Hypothalamus (tissue), 51 donors: ENCODE measurements at places on chromosomes 3 and 15.
A peak's percentile ranks its signal among the peaks of the same experiment; 100 is the strongest.

DNA sequence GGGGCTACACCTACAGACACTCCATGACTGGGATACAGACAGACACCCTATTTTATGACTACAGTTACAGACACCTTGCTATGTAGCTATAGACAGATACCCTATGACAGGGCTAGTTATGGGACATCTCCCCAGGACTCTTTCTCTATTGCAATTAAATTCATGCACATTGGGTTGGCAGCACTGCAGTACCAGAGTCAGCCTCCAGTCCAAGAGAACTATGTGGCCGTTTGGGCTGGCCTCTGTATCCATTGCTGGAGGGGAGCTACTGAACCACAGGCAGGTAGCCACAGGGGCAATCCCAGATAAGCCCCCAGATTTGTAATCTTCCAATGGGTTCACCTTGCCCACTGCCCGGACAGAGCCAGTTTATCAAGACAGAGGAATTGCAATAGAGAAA is 108.4 kb upstream of the SPATA16 start:
- no peak for DNase-seq

DNA sequence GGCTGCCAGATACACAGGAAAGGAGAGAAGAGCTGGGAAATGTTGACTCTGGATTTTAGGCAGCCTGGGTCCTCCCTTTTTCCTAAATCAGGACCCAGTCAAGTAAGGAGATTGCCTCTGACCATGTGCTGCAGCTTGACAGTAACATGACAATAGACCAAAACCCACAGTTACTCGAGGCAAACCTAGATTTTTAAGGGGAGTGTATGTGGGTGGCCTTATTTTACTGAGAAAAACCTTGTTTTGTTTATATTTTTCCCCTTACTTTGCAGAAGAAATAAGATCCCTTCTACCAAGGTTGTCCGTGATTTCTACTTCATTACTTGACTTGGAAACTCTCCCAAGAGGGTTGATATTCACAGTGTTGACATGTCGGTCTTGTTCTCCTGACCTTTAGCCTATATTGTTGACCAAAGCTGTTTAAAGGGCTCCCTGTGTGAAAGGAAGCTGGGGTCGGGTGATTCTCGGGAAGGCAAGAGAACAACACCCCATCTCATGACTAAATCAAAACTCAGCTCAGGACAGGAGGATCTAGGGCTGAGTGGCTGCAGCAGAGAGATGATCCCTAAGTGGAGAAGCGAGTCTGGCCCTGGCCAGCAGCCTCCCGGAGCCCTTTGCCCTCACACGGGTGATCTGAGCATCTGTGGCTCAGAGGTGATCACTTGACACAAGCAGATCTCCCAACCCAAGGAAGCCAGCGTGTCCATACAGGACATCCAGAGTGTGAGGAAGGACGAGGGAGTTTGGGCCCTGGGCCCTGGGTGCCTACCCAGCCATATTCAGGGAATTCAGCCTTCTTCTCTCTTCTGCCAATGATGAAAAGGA is 31.0 kb upstream of the SLCO2A1 start:
- no peak for DNase-seq

DNA sequence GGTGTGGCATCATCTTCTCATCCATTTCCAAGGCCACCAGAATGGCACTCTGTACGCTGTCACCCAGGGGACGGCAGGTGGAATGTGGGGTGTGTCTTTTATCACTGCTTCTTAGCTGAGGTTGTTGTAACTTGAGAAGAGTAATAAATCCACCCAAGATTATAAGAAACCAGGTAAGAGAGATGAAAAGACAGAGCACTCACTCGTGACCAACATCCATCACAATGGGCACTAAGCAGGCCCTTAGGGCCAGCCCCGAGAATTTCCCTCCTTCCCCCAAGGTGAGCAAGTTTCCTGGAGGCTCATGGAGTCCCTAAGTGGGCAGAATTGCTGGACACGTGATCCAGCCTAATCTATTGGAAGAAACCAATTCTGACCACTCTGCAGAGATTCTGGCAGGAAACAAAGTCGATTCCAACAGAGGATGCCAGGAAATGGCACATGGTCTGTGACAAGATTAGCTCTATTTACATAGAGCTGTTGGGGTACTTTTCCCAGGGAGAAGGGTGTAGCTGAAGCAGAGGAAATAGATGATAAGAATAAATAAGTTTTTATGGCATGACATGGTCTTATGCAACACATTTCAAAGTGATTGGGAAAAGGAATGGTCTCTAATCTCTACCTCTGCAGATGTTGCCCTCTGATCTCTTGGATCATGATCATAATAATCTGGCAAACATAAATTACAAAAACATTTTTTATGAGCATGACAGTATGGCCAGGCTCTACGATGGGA is 22.5 kb downstream of the SLC6A20 start:
- DNase-seq, result no peak

GRCh38 chr15:71350622-71351378 is 235.5 kb downstream of the THSD4 start:
- DNase-seq, result no peak

DNA sequence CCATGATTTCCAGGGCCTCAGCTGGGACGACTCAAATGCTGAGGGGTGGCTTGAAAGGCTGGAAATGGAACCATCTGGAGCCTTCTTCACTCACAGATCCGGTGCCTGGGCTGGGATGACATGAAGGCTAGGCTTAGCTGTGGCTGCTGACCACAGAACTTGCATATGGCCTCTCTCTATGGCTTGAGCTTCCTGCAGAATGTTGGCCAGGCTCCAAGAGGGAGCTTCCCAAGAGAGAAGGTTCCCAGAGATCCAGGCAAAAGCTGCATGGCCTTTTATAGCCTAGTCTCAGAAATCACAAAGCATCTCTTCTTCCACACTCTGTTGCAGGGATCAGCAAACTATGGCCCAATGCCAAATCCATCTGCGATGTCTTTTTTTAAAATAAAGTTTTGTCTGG is 44.8 kb downstream of the GATM start:
- DNase-seq, result no peak

DNA sequence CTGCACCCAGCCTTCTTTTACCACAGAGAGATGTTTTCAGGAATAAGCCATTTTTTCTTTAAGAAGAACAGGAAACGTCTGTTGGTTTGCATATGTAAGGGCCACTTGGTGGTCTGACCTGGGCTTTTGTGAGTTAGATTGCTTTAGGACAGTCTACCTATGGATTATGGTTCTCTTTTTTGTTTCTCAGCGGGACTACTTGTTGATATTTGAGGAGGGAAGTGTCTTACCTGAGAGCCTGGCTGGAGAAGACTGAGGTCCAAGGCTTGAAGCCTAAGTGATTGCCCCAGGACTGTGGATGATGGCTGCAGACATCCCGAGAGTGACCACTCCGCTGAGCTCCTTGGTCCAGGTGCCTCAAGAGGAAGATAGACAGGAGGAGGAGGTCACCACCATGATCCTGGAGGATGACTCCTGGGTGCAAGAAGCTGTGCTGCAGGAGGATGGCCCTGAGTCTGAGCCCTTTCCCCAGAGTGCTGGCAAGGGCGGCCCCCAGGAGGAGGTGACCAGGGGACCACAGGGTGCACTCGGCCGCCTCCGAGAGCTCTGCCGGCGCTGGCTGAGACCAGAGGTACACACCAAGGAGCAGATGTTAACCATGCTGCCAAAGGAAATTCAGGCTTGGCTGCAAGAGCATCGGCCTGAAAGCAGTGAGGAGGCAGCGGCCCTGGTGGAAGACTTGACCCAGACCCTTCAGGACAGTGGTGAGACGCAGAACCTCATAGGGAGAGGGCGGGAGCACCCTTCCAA is 3.0 kb downstream of the ZSCAN2 start:
- DNase-seq, result no peak

DNA sequence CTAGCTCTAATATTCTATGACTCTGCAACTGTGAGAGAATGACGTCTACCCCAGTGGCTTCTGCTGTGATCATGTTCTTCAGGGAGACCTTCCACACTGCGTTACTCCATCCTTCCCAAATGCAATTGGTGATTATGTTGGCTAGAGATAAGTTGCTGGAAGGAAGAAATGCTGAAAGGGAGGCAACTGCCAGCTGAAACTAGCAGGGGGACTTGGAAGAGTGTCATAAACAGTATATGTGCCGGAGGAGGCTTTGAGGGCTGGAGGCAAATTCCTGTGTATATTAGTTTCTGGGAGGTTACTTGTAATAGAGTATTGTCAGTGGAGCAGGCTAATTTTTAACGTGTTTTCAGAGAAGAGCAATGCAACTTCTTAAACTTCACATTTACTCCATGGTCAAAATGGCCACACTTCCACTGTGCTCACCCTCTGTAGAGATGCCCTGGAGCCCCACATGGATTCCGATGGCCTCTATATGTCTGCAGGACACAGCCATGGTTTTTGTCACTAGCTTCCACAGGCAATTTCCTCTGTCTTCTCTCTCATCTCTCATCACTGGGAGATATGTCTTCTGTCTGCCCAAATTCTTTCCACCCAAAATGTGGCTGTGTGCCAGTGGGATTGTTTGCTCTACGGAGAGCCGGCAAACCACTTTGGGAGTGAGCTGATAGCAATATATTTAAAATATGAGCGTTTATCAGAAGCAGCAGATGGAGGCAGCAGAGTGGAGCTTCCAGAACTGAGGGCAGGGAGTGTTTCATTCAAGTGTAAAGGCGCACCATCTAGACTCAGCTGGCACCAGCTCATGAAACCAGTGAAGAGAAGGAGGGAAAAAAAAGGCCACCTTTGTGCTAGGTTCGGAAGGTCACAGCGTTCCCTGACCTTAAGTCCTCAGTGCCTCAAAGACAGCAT is 13.3 kb upstream of the CD47 start:
- no peak for DNase-seq

DNA sequence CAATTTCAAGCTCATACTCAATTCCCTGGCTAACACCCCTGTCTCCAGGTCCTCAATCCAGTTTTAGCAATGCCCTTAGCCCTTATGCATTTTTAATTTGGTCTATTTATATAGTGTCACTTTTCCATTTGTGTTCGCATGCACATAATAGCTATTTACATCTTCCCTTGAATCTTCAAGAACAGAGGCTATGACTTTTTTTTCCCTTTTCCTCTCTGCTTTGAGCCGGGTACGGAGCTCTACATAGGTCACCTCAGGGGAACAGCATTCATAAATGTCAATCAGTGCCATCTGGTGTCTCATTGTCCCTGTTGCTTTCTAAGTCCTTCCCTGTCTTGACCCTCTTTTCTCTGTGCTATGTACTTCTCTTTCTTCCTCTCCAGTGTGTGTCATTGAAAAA is 26.5 kb upstream of the ACTC1 start:
- no peak for DNase-seq

GRCh38 chr3:145959457-145960088 is 201.4 kb downstream of the PLOD2 start:
- no peak for DNase-seq

DNA sequence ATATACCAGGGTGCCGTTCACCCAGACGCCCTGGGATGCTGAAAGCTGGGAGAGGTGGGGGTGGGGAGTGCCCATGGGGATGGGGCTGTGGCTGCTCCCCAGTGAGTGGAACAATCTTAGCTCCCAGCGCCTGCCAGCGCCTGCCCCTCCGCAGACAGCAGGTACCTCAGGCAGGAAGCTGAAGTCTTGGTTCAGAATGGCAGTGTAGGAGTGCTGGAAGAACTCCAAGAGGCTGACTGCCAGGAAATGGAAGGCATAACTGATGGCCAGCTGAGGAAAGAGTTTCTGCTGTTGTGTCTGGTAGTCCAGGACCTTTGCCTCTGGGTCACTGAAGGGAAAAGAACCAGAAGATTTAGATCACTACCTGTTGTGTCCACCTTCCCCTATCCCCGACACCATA is 8.4 kb downstream of the ACOX2 start:
- DNase-seq, result no peak

DNA sequence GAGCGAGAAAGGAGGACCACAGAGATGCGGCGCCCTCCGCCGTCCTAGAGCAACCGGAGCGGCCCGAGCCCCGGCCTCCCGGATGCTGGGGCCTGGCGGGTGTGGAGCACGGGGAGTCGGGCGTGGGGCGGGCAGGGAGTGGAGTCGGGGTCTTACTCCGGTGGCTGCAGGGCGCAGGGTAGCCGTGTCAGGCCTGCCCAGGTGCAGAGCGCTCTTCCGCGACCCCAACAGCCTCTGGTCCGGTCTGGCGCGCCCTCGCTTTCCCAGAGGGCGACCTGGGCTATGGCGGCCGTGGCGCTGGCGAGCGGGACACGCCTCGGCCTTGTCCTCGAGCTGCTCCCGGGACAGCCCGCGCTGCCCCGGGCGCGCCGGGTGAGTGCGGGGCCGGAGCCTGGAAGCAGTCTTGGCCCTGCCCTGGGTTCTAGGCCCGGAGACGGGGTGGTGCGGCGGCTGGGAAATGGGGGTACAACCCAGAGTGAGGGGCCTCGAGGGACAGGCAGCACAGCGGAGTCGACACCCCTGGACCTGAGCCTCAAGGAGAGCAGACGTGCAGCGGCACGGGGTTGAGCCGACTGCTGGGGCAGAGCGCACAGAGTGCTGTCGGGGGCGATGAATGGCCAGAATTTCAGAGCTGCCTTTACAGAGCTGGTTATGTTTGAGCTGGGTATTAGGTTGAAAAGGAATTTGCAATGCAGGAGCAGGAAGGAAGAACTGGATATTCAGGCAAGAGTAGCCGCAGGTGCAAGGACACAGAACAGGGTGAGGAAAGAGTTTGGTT is at the start of gene ZNF662:
ZNF662 (plus strand) TSS at position 73 of the 778 bp plus-strand sequence. CDS start 1,973 bp downstream, outside the sequence.
- peak; percentile 56 for DNase-seq

DNA sequence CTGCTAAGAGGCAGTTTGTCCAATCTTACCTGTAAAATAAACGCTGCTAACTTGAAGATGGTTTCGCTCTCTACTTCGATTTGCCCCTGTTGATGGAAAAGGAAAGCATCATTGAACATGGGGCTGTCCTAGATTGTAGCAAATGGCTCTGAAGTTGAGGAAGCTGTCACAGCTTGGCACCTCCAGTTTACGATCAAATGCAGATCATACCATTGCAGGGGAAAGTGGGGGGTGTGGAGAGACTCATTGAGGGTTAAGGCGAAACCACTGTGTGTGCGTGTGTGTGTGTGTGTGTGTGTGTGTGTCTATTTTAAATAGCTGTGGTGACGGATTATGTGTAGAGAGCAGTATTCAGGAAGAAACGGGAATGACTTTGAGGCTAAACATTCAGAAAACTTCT is 127.6 kb upstream of the LMOD3 start:
- DNase-seq, result peak; percentile 5

DNA sequence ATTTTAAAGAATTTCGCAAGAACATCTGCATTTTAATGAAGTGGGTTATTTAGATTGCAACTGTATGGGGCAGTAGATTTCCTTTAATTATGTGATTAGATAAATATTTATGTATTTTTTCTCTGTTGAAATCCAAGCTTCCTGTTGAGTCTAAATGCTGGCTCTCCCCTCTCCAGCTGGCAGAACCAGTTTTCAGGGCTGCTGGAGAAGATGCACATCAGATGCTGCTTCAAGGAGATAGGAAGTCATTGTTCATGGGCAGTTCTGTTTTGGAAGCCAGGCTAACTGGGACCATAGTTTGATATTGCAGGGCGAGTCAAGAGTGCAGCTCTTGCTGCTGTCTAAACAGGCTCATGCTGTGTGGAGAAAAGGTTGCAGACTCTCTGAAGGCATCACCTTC is 97.4 kb downstream of the SLC9A9 start:
- DNase-seq, result no peak

- DNase-seq, result no peak
Observed at GRCh38 chr3:114308377-114308776, 14.5 kb downstream of the TIGIT start.
